Fibroblast of skin of left biceps (primary cell): ENCODE measurements at places on chromosomes 11 and 22.

- DNase-seq: no peak
Measured at GRCh38 chr11:64998690-64999431, 2.1 kb upstream of the BATF2 start.

- no peak for DNase-seq
Measured at GRCh38 chr22:20472629-20473442, 22.8 kb downstream of the KLHL22 start.

GRCh38 chr11:86592659-86593451 lies 79.6 kb downstream of the ME3 start:
- DNase-seq: no peak

- DNase-seq: no peak
Measured at GRCh38 chr22:45903355-45904135, 73.4 kb downstream of the WNT7B start.

DNA sequence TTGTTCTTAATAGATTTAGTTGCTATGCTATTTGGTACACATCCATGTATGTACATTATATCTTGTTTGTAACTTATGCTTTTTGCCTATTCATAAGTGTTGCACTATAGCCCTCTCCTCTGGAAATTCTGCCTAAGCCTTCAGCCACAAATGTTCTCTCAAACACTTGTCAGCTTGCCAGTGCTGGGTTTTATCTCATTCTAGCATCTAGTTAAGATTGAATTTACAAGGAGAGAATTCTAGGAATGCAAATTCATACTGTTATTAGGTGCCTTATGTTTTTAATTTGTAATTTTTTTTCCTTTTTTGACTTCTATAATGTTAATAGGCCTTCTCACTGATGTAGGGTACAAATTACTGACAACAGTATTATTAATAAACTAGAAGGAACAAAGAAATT lies 14.6 kb upstream of the CTSC start:
- DNase-seq: peak; percentile 81

DNA sequence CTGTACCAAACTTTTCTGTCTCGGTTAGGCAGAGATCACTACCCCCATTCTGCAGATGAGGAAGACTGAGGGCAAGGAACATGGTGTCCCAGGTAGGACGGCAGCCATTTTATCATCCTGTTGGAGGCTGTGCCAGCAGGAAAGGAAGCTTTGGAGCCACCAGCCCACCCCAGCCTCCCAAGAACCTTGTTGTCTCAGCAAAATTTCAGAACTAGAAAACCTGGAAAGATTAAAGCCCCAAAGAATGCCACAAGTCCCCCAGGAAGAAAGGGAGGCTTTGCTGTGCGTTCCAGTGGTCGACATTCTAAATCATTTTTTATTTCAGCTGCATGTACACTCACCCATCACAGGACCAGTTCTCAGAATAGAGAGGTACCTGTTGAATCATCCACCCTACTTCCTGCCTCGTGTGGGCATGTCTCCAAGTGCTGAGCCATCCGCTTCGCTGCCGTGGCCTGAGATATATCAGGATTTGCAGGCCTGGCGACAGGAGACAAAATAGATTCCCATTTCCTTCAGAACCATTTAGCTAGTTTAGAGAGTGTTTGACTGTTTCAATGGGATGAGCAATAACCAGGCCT lies 13.0 kb upstream of the EIF3D start:
- DNase-seq: peak; percentile 79

- no peak for DNase-seq
Measured at GRCh38 chr22:48955351-48956311, 872.0 kb downstream of the BRD1 start.

DNA sequence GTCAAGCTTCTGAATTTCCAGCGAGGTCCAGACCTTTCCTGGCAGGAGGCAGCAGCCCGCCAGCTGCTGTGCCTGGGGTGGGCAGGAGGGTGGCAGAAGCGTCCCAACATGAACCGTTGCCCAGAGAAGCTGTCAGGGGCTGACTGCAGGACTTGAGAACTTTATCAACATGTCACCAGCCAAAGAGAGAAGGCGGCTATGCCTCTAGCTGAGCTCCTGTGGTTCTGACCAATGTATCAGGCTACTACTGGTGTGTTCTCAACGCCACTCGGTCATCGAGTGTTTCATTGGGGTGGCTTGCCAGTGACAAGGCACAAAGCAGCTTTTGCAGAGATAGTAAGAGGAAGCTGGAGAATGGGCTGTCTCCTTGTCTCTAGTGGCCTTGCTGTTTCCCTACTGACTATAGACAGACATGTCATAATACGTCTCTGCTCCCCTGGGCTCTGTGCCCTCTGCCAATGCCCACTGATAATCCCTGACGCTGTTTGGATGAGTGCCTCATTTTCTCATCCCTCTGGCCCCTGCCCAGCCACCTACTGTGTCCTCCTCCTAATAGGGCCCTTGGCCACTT lies 17.6 kb upstream of the ASCC2 start:
- DNase-seq: no peak

DNA sequence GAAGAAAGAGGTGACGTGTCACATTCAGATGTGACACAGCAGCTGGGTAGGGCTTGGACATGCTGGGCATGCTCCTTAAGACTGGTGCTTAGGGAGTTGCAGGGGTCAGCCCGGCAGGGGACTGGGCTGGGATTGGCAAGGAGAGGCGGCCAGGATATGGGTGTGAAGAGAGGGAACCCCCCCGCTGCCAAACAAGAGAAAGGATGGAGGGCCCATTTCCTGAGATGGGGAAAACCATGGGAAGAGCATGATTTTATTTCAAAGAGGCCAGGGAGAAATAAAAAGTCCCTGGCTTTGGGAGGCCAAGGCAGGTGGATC lies 5.3 kb downstream of the ATF4 start:
- no peak for DNase-seq

DNA sequence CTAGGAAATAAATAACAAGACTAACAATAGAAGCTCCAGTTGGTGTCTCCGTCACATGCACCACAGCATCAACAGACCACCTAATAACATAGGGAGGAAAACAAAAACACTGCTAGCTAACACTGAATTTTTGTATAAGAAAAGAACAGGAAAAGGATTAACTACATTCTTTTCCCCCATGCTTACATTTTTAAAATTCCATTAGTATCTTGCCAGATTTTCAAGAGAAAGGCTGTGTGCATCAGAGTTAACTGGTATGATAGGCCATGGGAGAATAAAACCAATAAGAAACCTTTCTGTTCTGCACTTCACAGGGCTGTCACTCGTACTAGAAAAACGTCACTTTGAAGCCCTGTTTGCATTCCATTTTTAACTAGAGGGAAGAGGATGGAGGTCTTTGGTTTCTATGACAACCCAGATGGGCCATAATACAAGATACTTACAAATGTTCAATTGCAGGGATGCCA lies 79.0 kb downstream of the LARGE2 start:
- peak; percentile 34 for DNase-seq

GRCh38 chr11:75802021-75802912 lies 12.7 kb upstream of the UVRAG start:
- DNase-seq: no peak

DNA sequence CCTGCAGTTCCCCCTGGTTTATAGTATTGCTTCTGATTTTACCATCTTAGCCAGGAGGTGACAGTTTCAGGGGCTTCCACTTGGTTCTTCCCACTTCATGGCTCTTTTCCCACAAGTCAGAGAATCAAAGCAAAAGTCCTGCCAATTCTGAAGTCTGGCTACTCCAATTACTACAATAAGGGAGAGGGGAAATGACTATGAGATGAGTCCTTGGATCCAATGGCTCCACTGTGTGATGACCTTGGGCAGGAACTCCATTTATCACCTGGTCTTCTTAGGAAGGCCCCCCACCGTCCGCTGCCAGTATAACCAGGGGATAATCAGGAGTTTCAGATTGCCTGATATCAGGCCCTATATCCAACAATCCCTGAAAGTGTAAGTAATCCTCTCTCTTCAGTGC lies 31.6 kb upstream of the CCND1 start:
- DNase-seq: no peak

GRCh38 chr11:103682318-103683184 lies 353.9 kb upstream of the DDI1 start:
- peak; percentile 62 for DNase-seq
